ENCODE measurements at places on chromosomes 16 and 17.

- no peak for DNase-seq
Measured at GRCh38 chr16:89191901-89192185, 8.5 kb downstream of the SLC22A31 start.

GRCh38 chr16:56336071-56336688, 89.2 kb downstream of the AMFR start:
- DNase-seq: no peak

DNA sequence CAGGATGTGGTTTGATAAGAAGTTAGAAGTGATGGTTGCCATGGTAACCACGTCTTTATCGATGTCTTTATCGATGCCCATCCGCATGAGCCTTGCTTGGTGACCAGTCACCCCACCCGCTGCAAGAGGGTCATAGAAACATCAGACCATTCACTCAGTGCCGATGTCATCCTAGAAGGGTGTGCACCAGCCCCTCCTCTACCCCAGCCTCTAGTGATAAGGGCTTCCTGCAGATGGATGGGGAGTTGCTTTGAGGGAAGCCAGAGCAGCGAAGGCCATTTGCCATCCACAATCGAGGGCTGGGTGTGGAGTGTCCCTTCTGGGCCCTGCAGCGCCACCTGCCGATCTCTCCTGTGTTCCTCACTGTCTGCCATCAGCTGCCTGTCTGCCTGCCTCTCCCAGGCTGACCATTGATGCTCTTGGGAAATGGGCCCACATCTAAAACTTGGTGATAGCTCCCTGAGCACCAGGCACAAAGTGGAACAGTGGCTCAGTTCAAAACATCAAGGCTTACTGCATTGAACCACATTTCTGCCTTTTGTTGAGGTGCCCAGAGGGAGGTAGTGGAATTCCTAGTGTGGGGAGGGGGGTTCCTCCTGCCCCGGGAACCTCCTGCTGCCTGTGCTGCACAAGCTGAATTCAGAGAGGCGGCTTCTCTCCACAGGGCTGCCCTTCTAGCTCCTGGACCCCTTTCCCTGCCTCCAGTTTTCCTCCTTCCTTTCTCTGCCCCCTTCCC, 8.9 kb downstream of the CALB2 start:
- peak; percentile 23 for DNase-seq

DNA sequence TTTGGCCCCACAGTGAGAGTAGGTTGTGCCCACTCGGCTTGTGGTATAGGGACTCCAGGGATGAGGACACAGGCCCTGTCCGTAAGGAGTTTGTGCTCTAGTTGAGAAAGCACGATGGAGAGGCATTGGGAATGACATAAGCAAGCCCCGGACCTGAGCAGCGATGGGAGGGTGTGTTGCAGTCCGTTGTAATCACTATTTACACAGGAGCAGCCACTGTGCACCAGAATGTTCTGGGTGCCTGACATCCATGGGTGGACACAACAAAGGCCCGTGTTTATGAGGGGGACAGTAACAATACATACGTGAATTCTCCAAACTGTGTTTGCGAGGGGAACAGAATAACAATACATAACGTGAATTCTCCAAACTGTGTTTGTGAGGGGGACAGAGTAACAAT, 86.8 kb downstream of the NPIPB11 start:
- DNase-seq: no peak

GRCh38 chr17:68719431-68719830, 118.3 kb upstream of the FAM20A start:
- no peak for DNase-seq
